Left lung (tissue), 14 donors: ENCODE measurements at places on chromosomes 2 and 18.

- DNase-seq = no peak
Measured at GRCh38 chr2:85199698-85200097, 66.5 kb downstream of the TCF7L1 start.

- no peak for DNase-seq
Measured at GRCh38 chr2:54212456-54212855, 43.6 kb downstream of the TSPYL6 start.

DNA sequence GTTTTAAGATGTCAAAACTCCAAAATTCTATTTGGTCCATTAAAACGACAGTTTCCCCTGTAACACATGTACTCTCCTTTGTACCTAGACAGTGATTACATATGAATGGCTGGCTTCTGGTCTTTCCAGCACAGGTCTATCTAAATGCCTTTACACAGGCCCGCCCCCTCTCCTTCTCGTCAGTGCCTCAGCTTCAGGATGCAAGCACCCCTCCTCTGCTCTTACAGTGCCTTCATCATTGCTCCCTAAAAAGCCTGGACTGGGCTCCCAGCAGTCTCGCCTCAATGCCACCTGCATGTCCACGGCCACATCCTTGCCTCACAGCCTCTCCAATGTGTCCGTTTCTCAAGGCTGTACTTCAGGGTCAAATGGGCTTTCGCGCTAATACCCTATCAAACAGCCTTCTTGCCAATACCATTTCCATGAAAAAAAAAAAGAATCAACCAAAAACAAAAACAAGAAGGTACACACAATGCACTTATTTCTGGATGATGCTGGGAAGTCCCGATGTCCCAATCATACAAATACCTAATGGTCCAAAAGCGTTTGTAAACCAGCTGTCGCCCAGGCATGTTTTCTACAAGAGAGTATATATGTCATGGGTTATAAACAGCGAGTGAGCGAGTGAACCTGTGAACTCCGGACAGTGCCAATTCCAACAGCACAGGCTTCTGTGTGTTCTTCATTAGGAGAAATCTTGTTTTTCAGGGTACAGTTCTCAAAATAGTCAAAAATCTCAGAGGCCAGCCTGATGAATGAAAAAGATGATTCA, 77.2 kb downstream of the EIPR1 start:
- DNase-seq = no peak

DNA sequence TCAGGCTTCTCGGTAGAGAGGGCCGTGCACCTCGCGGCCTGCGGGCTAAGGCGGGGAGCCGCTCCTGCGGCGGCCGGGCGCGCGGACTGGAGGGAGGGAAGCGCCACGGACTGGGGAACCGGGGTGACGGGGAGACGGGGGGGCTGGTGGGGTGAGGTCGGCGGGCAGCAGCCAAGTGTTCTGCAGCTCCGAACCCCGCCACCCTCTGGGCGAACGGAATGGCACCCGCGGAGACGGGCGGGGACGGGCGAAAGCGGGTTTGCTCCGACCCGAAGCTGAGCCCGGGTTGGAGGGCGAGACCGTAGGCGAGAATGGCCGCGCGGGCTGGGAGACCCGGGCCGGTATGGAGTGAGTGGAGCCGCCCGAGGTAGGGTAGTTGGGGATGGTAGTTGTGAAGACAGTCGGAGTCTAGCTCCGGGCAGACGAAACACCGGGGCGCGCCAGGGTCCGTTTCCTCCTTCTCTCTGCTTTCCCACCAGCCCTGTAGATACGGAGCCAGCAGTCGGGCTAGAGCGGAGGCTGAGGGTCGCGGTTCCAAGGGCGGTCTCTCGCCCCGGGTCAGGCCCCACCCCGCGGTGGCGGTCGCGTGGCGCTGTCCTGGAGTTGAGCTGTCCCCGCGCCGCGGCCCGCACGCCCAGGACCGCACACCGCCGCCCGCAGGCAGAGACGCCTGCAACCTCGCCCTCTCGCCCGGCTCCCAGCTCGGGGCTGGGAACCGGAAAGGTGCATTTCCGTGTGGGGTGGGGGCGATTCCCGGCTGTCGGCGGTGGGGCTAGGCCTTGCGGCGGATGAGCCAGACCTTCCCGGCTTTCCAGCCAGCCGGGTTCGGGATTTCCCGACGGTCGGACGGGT, 160.3 kb upstream of the SIX2 start:
- DNase-seq = no peak

DNA sequence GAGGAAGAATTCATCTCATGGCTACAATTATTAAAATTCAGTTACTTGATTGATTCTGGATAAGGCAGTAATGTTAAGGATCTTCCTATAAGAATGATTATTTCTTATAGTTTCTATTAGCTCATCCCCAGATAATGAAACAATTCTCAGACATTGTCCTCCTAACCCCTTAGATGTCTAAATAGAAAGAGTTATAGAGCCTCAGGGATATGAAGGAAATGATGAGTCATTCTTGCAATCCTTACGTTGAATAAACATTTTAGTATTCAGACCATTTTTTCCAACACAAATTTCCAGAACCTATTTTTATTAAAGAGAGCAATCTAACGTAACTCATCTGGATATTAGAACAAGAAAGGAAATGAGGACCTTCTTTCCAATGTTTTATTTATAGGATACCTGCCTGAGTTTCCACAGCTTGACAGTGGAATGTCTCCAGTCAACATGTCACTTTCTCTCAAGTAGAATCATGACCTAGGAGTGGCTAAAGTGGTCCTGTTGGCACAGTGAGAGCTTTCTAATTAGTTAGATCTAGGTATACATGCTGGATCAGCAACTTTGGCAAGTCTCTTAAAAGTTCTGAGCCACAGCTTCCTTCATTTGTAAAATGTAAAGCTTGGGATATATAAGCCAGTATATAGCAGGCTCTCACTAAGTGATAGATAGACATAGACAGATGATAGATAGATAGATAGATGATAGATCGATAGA, 88.0 kb upstream of the RAB27B start:
- DNase-seq = no peak

DNA sequence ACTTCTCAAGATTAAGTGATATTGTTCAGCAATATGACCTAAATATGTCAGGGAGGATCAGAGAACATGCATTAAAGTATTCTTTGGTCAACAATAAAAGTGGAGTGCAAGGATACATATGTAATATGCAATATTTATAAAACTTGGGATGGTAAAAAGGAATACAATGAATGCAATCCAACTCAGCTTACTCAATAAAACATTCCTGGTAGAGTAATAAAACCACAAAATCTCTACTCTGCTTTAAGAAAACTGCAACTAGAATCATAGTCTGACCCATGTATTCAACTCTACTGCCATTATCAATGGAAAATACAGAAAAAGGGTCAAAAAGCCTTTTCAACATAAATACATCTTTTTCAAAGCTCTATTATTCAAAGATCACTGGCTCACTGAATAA, 11.6 kb downstream of the IRS1 start:
- DNase-seq = no peak

- no peak for DNase-seq
Measured at GRCh38 chr2:13240789-13241487, 524.2 kb downstream of the TRIB2 start.

DNA sequence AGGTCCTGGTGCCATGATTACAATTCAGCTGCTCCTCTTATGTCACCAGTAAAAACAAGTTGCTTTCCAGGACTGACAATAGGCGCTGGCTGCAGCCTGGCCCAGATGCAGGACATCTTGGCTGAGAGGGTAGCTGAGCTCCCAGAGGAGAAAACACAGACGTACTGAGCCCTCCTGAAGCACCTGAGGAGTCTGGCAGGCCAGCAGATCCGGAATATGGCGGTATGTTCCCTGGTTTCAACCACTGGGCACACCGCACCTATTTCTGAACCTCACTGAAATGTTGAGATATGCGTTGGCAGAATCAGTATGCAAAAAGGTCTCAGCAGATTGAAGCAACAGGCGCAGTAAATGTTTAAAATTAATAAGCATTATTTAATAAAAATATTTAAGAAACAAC, 73.1 kb upstream of the BZW1 start:
- DNase-seq = no peak

GRCh38 chr2:38702413-38702812, 36.5 kb downstream of the GALM start:
- DNase-seq = no peak

GRCh38 chr2:113818382-113818951, 62.0 kb upstream of the SLC35F5 start:
- DNase-seq = no peak

GRCh38 chr2:119523383-119523951, 816 bp downstream of the SCTR start:
- no peak for DNase-seq

DNA sequence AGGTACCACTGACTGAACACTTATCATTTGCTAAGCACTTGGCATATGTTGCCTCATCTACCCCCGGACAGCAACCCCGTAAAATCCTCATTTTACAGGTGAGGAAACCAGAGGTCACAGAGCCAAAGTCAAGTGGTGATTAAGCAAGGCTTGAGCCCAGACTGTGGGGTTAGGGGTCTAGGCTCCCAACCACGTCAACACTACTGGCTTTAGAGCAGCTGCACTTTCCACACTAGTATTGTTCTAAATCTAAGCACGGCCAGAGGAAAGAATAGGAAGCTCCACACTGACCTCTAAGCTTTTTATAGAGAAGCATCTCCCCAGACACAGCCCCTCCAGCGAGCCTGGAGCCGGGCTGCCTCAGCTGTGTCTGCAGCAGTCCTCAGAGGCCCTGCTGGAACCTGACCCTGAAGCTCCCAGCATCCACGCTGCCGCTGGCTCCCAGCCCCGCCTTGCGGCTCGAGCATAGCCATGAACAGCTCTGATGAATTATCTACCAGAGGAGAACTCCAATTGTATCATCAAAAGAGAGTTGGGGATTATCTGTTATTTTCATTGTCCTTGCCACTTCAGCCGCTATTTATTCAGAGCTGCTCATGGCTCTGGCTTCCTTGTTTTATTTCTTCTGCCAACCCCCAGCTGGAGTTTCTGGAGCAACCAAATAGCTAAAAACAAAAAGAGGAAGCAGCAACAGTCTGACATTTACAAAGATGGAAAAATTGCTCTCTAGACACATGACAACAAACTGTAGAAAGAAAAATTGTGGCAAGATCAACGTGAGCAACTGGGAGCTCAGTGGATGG, 62.2 kb upstream of the RTN4 start:
- peak; percentile 92 for DNase-seq

GRCh38 chr18:4232656-4233055, 222.5 kb downstream of the DLGAP1 start:
- no peak for DNase-seq

- no peak for DNase-seq
Measured at GRCh38 chr2:224523626-224524577, 61.3 kb downstream of the CUL3 start.

DNA sequence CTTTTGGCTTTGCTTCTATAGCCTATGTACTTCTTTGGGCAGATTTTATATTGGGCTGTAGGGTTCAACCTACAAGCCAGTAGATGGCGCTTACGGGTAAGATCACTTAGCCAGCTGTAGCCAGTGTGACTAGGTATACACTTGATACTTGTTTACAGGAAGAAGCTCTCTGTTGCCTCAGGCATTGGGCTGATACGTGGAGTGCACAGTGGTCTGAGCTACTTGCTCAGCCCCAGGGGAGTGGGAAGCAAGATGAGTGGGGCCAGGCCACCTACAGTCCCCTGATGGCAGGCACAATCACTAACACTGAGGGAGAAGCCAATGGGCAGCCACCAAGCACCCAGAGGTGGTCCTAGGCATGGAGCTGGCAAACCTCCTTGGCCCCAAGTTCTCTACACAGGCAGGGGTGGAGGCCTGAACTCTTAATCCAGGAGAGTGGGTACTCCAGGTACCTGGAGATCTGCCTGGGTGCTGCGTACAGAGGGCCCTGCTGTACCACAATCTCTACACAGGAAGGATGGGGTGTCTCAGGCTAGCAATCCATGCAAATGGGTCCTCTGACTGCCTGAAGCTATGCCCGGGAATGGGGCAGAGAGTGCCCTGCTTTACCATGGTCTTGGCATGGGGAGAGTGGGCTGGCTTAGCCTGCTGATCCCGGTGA, 122.2 kb downstream of the NCOA1 start:
- no peak for DNase-seq

DNA sequence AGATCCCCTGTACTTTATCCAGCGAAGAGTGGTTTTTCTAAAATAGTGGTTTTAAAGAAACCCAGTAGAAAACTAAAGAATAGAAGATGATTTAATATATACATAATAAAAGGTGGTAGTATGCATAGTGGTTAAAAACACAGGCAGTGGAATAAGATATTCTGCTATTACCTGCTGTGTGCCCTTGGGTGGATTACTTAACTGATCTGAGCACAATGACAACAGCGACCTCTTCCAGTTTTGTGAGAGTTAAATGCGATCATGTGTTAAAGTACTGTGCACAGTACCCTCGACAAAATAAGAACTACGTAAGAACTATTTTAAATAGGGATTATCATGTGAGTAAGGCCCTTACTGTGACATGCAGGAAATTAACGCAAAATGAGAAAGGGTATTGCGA, 30.0 kb upstream of the CHMP1B start:
- DNase-seq = no peak

DNA sequence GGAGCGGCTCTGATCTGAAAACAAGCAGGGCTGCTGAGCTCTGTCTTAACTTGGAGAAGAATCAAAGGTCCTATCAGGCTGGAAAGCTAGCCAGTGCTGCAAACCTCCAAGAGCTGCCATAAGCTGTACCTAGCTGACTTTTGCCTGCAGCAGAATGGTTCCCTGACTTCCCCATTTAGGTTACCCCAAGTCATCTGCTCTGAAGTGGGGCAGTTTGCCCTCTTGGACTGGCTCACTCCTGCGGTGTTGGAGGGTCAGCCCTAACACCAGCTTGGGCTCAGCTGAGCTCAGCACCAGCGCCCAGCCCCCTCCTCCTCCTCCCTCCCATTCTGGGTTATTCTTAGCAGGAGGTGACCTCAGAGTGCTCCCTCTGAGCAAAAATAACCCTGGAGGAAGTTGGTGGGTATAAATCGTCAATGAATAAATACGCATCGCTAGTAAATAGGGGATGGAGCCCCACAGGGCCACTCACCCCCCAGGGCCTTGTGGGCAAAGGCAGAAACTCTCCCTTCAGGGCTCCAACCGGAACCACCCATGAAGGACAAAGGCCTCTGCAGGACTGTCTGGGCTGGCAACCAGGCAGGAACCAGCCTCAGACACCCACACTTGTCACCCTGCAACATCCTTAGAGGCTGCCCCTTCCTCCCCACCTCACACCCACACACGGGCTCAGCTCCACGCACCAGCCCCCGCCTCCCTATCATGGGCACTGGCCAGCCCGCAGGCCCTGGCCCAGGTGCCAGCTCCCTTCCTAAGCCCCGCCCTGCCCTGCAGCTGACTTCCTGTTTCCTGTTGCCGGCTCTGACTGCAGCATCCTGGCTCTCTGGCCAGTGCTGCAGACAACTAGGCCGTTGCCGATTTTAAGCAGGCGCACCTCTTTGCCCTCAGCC, 46.9 kb downstream of the DNMT3A start:
- no peak for DNase-seq
